Stimulated activated CD4-positive, alpha-beta T cell treated with anti-CD3 and anti-CD28 coated beads, Interleukin-12 subunit alpha, Interleukin-12 subunit beta, amount 100 ng/mL, for 48 hours (primary cell): ENCODE measurements at places on chromosomes 6 and 20.

DNA sequence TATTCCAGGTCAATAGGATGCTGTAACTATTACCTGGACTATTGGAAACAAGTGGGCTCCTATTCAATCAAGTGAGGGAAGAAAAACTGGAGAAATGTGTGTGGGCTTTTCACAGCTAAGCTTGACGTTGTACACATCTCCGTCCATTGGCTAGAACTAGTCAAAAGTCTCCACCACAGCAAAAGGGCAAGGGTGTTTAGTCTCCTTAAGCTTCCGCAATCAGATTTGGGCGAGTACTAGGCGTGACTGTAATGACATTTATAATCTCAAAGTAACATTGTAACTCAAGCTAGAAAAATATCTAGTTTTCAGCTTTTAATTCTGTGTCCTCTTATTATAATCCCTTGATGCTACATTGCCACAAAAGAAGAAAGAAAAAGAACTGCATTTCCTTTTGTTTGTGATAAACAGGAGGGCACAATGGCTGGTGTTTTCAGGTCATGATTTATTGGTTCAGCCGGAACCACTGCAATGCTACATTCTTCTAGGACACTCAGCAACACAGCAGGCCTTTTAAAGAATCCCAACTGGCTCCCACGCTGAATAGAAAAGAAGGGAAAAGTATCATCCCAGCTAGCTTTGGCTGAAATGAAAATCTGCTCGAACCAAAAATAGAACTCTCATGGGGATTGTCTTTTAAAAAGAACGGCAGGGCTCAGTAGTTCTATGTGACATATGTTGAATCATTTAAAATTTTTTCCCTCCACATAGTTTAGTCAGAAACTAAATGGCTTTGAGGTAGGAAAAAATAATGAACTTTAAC, 387.7 kb downstream of the BTBD3 start:
- DNase-seq, result no peak

DNA sequence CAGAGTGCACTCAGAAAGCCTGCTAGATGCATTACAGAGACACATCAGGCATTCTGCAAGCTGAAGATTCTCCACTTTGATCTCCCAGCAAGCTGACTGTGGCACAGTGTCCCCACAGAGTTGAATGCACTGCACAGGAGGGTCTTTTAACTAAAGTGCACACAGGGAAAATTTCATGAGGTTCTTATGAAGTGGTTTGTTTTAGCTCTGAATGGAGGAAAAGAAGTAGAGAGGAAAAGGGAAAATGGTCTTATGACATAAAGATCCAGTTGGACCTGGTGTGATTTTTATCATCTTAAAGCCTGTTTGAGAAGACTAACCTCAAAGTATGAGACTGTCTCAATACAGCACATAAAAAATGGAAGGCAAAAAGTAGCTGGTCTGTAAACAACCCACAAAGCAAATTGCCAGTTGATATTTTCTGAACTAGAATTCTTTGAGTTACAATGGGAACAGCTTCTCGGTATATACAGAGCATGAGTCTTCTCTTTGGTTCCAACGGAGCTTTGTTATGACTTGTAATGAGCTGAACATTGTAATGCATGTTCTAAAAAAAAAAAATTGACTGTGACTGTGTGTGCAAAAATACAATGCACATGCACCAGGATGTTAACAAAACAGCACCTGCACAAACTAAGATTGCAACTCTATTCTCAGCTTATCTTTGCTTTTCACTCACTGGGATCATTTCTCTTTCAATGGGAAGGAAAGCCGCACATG, 383.0 kb upstream of the ID4 start:
- no peak for DNase-seq

GRCh38 chr6:134967711-134968110, 17.8 kb upstream of the ALDH8A1 start:
- no peak for DNase-seq

DNA sequence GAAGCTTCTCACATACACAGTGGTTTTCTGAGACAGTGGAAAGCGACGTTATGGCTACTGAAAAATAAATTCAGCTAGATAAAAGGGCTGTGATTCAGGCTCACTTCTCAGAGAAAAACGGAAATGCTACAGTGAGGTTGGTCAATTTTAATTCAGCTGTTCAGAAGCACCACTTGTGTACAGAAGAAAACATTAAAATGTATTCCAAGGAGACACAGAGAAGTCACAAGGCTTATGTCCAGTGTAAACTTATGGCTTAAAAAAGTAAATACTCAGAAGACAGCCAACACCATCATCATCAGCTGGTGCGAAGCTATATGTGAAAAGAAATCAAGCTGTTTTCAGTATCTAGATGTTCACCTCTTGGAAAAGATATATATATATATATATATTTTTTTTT, 68.6 kb downstream of the ABHD12 start:
- DNase-seq, result no peak

- DNase-seq, result no peak
Observed at GRCh38 chr20:37202267-37202943, 23.1 kb upstream of the MROH8 start.

- no peak for DNase-seq
Observed at GRCh38 chr6:20811109-20811761, 277.0 kb downstream of the CDKAL1 start.

- DNase-seq, result no peak
Observed at GRCh38 chr6:170554796-170555137, 598 bp downstream of the TBP start.

DNA sequence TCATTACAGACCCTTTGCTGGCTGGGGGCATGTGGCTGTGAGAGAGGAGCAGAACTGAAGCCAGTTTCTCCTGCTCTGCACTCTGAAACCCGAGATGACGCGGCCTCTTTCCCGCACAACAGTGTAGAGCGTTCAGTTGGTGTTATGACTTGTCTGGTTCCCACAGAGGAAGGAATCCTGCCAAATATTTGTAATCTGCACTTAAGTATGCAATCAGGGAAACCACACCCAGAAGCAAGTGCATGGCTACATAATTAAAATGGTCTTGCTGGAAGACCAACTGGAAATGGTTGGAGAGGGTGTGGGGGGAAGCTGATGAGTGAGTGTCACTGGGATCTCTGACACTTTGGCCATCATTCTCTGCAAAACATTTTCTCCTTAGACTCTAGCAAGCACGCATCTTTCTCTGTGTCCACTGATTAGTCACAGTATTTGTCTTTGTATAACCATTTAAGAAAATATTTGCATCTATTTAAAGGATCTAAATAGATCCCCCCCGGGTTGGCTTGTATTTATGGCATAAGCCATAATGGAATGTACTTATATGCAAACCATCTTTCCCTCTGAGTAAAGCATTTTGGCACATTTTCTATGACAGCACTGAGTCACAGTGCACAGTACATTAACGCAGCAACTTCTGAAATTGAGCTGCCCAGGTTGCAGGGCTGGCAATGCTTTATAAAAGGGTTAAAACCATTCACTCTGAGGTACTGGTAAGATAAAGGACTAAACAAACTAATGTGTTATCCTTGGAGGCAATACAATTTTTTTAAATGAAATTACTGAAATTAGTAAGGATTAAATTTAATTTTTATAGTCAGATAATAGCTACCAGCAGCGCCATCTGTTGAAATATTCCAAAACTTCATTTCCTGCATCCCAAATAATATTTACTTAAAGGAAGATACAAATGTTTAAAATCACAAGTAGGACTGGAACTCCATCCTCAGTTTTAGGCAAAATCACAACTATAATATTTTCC, 76.7 kb downstream of the FOXC1 start:
- no peak for DNase-seq

GRCh38 chr20:20780127-20780824, 67.8 kb upstream of the RALGAPA2 start:
- no peak for DNase-seq

- no peak for DNase-seq
Observed at GRCh38 chr6:47168180-47168579, 126.0 kb upstream of the ADGRF1 start.

GRCh38 chr6:149153693-149154092, 163.8 kb upstream of the TAB2 start:
- DNase-seq, result no peak

DNA sequence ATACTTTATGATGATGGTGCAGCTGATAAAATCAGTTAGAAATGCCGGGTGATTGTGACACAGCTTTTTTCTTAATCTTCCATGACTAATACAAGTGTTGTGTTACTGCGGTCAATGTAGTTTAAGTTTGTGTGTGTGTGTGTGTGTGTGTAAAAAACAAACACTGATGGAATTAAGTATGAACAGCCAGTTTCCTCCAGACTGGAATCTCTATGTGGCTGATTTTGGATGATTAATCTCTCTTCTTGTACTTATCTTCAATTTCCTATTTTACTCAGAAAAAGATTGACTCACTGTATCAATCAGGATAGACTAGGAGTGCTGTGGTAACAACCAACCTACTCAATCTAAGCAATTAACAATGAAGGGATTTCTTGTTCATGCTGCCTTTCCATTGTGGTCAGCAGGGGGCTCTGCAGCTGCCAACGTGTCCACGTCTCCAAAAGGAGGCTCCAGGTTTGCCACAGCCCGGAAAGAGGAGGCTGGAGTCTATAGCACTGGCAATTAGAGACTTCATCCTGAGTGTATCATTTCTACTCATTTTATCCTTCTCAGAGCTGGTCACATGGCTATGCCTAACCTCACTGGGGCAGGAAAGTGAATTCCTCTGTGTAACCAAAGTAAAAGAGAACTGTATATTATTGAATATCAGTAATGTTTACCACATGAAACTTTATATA, 107.7 kb downstream of the CD109 start:
- no peak for DNase-seq

- no peak for DNase-seq
Observed at GRCh38 chr20:42857446-42857845, 332.3 kb downstream of the PTPRT start.

DNA sequence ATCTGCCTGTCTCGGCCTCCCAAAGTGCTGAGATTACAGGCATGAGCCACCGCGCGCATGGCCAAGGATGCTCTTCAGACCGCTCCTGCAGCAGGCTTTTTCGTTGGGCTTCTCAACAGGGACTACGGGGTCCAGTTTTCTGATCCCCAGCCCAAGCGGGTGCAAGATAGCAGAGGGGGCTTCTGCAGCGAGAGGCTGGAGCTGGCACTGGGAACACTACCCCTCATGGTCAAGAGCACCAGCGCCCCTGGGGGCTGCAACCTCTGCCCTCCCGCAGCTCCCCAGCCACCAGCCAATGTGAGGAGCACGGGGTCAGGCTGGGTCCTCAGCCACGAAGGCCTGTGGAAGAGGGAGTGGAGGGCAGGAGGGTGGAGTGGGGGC, 6.0 kb downstream of the CTSZ start:
- DNase-seq, result no peak

DNA sequence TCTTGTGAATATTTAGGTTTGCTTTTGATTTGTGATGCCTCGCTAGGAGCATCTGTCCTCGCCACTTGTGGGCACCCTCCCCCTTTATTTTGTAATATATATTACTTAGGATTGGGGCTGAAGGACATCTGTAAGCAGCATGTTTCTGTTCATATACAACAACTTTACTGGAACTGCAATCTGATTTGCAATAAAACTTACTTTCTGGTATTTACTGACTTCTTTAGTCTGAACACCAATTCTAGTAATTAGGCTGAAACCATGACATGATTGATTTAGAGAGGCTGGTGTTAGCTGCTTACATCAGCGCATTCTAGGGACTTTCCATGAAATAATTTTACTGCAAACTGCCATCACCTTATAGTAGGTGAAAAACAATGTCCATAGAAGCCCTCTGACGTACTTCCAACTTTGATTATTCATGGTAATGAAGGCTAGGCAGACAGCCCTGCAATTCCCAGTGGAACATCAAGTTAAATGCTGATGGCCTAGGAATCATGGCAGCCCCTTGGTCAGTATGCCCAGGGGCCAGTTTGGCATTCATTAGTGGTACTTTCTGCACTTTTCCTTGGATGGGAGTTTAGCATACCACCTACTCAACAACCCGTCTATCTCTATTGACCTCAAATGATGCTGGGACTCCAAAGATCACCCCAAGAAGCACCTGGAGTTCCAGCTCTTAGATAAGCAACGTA, 132.9 kb upstream of the MCHR2 start:
- no peak for DNase-seq

DNA sequence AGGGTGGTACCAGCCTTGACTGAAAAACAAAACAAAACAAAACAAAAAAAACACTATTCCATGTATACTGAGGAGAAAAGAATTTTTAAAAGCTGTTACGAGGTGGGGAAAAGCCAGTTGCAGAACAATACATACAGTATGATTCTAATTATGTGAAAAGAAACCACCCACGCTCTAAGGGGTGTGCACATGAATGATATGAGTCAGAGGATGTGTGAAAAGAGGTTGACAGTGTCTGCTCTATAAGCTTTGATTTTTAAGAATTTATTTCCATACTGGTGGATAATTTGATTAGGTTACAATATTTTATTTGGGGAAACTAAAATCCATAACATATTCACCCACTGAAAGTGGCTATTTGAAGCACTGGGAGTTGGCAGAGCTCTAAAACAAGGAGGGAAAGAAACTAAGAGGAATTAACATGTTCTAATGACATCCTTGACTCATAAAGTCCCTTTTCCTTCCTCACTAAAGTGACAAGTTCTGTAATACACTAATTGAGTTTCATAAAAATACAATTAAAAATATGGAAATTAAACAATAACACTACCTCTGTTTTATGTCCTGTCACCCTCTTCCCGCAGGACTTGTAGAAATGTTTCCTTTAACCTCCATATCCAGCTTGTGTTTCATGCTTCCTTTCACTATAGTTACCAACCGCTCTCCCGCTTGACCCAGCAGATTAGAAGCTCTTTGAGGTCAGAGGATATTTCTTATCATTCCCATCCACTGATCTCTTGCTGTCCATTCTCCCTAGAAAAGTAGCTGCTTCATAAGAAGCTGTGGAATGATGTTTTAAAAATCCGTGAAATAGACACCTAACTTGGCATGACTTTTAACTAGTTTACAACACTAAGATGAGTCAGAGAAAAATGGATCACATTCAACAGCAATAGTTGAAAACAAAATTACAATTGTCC, 118.6 kb upstream of the CCDC28A start:
- peak; percentile 28 for DNase-seq

- no peak for DNase-seq
Observed at GRCh38 chr6:2719093-2719455, 31.6 kb downstream of the MYLK4 start.

DNA sequence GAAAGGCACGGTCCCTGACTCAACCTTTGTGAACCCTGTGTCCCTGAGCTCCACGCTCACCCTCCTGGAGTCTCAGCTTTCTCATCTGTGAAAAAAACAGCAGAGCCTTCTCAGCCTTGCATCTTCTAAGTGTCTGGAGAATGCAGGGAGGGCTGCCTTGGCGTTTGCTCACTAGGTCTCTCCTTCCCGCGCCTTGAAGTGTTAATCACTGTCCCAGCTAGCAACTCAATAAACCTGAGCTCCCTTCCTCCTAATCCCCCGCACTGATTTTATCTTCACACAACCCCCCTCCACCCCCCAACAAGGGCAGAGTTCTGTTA, 34.9 kb upstream of the FOXC1 start:
- DNase-seq, result no peak

GRCh38 chr6:52360601-52361413, 1.1 kb upstream of the PAQR8 start:
- DNase-seq, result no peak
